ENCODE measurements at places on chromosomes 3 and 15. TPM values are rescaled to one million over a fixed set of nuclear protein-coding genes. Genes with fewer than 3 reads are reported as not detected.

Gene LEKR1
- total RNA-seq = 0.70 TPM

Gene DNAJC19
- total RNA-seq = 60.1 TPM

Gene AGBL1
- not detected for total RNA-seq

Gene PRSS50
- 0.63 TPM for total RNA-seq

Gene PLA2G4D
- not detected for total RNA-seq

Gene GOLGA6D
- 0.21 TPM for total RNA-seq

Gene SPINK8
- total RNA-seq = not detected

Gene TMEM207
- total RNA-seq = not detected

Gene POLQ
- total RNA-seq = 18.6 TPM

Gene SRGAP3
- 4.5 TPM for total RNA-seq

Gene FBXO40
- total RNA-seq = not detected

Gene ACP3
- 24.6 TPM for total RNA-seq

DNA sequence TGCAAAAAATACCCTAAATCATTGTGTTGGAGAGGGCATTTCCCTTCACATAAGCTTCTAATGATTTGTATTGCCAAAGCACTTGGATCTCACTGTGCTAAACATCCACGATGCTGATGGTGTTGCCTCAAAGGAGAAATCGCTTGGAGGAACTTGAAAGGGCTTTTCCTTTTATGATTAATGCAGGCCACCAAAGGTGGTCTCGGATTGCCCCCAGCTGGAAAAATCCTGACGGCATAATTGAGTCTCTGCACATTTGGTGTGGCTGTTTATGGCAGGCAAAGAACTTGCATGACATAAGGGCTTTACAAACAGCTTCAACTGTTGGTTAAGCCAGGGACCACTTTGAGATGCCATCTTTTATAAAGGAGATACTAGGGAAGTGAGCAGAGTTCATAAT is 664.0 kb upstream of the ADAMTS9 start:
- no peak overlapping the region for H3K4me3 ChIP-seq
- H3K27me3 ChIP-seq = no peaks in the 10 kb centered on the region
- no peak overlapping the region for H3K27ac ChIP-seq
- no peaks in the 10 kb centered on the region for H3K4me1 ChIP-seq

GRCh38 chr15:85280203-85280602 is 100.2 kb upstream of the AKAP13 start:
- H3K4me1 ChIP-seq = no peaks in the 10 kb centered on the region
- no peaks in the 10 kb centered on the region for H3K27me3 ChIP-seq
- no peak overlapping the region for H3K27ac ChIP-seq
- H3K4me3 ChIP-seq = no peak overlapping the region
- DNase-seq = no peak

DNA sequence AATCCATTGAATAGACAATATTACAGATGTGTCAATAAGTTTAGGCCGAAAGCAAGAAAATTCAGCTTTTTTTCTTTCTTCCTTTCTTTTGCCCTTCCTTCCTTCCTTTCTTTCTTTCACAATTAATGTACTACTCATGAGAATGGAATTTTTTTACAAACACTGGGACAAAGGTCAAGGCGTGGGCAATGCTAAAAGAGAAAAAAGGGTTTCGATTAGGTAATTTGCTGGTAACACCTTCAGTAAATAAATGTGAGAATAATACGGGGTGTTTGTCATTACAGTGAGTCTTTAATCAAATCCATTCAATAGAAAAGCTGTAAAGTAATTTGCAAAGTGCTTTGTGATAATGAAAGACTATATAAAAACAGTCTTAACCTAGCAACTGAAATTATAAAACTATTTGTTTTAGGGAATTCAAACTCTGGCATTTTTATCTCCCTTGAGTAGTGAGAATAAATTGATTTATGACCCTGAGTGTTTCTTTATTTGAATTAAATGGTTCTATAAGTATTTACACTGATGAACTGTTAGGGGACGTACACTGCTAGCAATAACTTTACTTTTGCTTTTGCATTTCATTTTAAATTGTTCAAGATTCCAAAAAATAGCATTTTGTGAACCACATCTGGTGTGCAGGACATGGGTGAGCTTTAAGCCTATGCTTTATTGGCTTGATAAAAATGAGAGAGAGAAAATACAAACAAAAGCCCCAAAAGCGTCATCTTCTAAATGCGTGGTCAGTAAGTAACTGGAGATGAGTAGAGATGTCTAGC is 104.2 kb upstream of the THRB start:
- no peaks in the 10 kb centered on the region for H3K36me3 ChIP-seq
- DNase-seq = no peak
- no peak overlapping the region for H3K4me3 ChIP-seq

- no peak overlapping the region for H3K4me3 ChIP-seq
- H3K27ac ChIP-seq = no peak overlapping the region
- H3K4me1 ChIP-seq = no peaks in the 10 kb centered on the region
- no peak for DNase-seq
- H3K27me3 ChIP-seq = no peaks in the 10 kb centered on the region
Measured at GRCh38 chr3:39361252-39361927, 21.8 kb upstream of the SLC25A38 start.

GRCh38 chr15:67967871-67968431 is 86.2 kb upstream of the PIAS1 start:
- peak overlapping the region; percentile 71 for H3K27ac ChIP-seq
- no peaks in the 10 kb centered on the region for H3K36me3 ChIP-seq
- peaks cover 4% of the 10 kb centered on the region for H3K4me1 ChIP-seq
- DNase-seq = peak; percentile 88
- H3K27me3 ChIP-seq = no peaks in the 10 kb centered on the region

DNA sequence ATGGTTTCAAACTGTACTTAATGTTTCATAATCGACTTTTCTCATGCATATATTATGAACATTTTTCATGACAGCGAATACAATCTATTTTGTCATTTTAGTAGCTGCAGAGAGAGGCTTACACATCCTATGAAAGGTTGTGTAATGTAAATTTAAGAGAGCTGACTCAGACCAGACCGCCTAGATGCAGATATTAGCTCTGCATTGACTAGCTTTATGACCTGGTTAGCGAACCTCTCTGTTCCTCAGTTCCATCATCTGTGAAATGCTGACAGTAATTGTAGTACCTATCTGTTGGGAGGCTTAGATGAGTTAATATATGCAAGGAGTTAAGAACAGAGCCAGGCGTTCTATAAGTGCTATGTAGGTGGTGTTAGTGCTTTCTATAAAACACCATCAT is 116.2 kb upstream of the RASGRP1 start:
- H3K27ac ChIP-seq = no peak overlapping the region
- peaks cover 7% of the 10 kb centered on the region for H3K4me1 ChIP-seq
- H3K4me3 ChIP-seq = no peak overlapping the region
- peaks cover 29% of the 10 kb centered on the region for H3K27me3 ChIP-seq

GRCh38 chr3:193560870-193561269 is 6.2 kb upstream of the ATP13A4 start:
- no peak overlapping the region for H3K27ac ChIP-seq
- no peak for DNase-seq
- no peaks in the 10 kb centered on the region for H3K27me3 ChIP-seq
- no peak overlapping the region for H3K4me3 ChIP-seq
- no peaks in the 10 kb centered on the region for H3K4me1 ChIP-seq
- no peaks in the 10 kb centered on the region for H3K36me3 ChIP-seq

GRCh38 chr3:115281697-115282675 is 134.9 kb upstream of the ZBTB20 start:
- H3K4me3 ChIP-seq = no peak overlapping the region
- DNase-seq = no peak

- no peak for DNase-seq
- H3K36me3 ChIP-seq = no peaks in the 10 kb centered on the region
- peak overlapping the region; percentile 47 for H3K27ac ChIP-seq
- H3K27me3 ChIP-seq = no peaks in the 10 kb centered on the region
- H3K4me3 ChIP-seq = no peak overlapping the region
Measured at GRCh38 chr15:45802140-45802539, 167.3 kb downstream of the SQOR start.

DNA sequence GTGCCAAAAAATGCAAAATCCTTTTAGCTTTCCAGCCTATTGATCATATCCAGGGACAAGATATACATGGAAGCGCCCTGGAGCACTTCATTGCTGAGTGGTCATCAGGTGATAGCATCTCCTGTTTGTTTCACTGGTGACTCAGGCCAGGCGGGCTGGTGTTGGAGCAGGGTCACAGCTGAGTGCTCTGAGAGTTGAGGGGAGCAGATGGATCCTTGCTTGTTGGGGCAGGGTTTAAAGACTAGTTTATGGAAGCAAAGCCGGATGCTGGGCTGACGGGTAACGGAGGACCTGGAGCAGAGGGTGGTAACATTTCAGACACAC is 405.0 kb upstream of the TPM1 start:
- no peaks in the 10 kb centered on the region for H3K27me3 ChIP-seq
- H3K4me3 ChIP-seq = no peak overlapping the region
- no peak for DNase-seq

GRCh38 chr3:43378066-43378935 is 92.0 kb downstream of the SNRK start:
- DNase-seq = peak; percentile 85
- H3K4me1 ChIP-seq = peaks cover 30% of the 10 kb centered on the region
- no peaks in the 10 kb centered on the region for H3K36me3 ChIP-seq
- H3K27ac ChIP-seq = no peak overlapping the region
- no peaks in the 10 kb centered on the region for H3K27me3 ChIP-seq
- H3K4me3 ChIP-seq = no peak overlapping the region

DNA sequence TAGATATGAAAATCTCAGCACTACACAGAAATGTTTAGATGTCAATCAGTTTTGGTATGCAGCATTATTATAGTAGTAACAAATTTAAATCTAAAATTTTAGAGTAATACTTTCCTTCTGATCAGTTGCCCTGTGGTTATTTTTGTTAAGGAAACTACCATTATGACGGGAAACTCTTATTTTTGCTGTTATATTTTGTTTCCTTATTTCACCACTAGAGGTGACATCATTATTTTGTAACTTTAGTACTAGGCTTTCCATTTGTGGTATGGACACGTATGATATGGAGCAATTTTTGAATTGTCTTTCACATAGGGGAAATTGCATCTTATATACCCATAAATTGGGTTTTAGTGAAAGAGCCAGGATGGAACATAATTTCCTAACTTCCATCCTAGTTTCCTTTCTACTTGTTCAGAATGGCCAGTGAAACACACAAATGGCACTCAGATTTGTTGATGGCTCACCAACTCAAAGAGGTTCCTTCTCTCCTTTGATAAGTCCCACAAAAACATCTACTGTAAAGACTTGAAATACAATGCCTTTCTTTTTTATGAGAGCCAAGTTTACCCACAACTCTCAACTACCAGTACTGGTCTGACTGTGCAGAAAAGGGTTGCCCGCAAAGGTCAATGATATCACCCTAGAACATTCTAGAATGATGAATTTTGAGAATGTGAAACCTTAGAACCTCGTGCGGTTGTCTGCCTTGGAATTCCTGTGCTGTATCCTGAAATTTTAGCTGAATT is 19.4 kb upstream of the PPP4R2 start:
- no peak for DNase-seq
- no peaks in the 10 kb centered on the region for H3K36me3 ChIP-seq
- H3K4me1 ChIP-seq = peaks cover 17% of the 10 kb centered on the region

DNA sequence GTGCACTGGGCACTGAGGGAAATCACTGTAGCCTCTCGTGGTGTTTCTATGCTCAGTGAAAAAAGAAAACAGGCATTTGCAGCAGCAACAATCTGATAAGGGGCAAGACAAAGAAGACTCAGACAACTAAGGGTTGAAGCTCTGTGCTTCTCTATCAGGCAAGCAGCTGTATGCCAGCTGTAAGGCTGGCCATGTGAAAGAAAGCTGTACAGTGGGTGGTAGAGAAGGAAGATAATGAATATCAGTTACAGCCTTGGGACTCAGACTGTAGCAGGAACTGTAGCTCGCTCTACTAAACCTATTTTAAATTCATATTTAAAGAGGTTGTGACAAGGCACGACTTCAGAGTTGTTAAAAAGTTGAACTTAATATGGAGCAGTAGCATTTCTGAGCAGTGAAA is 76.3 kb downstream of the VGLL3 start:
- no peak overlapping the region for H3K27ac ChIP-seq
- H3K4me1 ChIP-seq = no peaks in the 10 kb centered on the region
- no peaks in the 10 kb centered on the region for H3K27me3 ChIP-seq
- no peak overlapping the region for H3K4me3 ChIP-seq
- no peaks in the 10 kb centered on the region for H3K36me3 ChIP-seq

DNA sequence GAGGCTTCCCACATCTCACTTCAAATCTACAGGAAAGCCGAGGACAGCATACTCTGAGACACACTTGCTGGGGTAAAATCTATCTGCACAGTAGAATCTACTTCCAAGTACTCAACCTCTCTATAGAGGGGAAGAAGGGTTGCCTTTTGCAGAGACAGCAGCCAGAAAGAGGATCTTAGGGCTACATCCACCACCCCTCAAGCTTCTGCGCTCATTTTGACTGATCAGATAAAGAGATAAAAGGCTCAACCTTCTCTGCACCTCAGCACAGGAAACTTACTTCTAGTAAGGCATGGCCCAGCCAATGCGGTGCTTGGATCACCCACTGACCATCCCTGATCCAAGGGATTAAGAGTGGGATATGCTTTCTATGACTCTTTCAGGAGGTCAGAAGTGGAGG is 6.9 kb upstream of the SLC9A9 start:
- no peaks in the 10 kb centered on the region for H3K27me3 ChIP-seq
- H3K27ac ChIP-seq = no peak overlapping the region
- no peak overlapping the region for H3K4me3 ChIP-seq
- peaks cover 5% of the 10 kb centered on the region for H3K4me1 ChIP-seq

DNA sequence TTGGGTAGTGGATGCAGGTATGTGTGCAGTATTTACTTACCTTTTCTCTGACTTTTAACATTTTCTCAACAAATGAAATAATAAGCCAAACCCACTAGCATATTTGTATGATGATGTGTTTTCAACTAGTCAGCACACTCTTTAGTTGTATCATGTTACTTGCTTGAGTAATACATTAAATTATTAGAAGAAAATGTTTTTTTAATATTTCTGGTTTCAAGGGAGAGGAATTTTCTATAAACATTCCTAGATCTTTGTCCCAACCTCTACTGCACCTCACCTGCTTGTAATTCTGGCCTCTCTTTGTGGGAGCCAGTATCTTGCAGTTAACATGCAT is 161.8 kb upstream of the CBLB start:
- H3K4me1 ChIP-seq = no peaks in the 10 kb centered on the region
- no peaks in the 10 kb centered on the region for H3K36me3 ChIP-seq
- no peak for DNase-seq
- peaks cover 34% of the 10 kb centered on the region for H3K27me3 ChIP-seq

DNA sequence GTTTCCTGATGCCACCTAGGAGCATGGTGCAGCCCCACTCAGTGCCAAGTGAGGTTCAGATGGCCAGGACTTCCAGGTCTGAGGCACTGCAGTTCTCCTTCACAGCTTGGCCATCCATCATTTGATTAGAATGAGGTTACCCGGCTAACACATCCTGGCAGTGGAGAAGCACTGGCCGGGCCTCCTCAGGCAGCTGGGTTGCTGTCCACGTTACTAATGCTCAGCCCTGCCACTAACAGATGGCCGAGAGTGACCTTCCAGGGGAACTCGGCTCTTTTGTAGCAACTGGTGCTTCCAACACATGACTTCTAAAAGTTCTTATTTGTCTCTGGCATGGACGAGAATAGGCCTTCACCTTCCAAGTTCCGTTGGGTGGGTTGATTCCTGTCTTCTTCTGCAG is 204.6 kb upstream of the CFAP20DC start:
- peaks cover 8% of the 10 kb centered on the region for H3K4me1 ChIP-seq
- no peak for DNase-seq
- H3K27ac ChIP-seq = no peak overlapping the region
- no peaks in the 10 kb centered on the region for H3K27me3 ChIP-seq

- H3K36me3 ChIP-seq = no peaks in the 10 kb centered on the region
- DNase-seq = no peak
- no peaks in the 10 kb centered on the region for H3K27me3 ChIP-seq
- H3K4me3 ChIP-seq = no peak overlapping the region
- H3K4me1 ChIP-seq = no peaks in the 10 kb centered on the region
- no peak overlapping the region for H3K27ac ChIP-seq
Measured at GRCh38 chr3:175732017-175732416, 872.9 kb downstream of the NAALADL2 start.

GRCh38 chr3:161852744-161853143 is 356.1 kb downstream of the OTOL1 start:
- no peaks in the 10 kb centered on the region for H3K36me3 ChIP-seq
- H3K4me1 ChIP-seq = no peaks in the 10 kb centered on the region
- H3K4me3 ChIP-seq = no peak overlapping the region
- DNase-seq = no peak

Data from endodermal cell (in vitro differentiated cells).